ENCODE measurements at places on chromosomes 3 and 15.

- DNase-seq, result no peak
Measured at GRCh38 chr3:147655236-147655635, 246.1 kb downstream of the ZIC1 start.

GRCh38 chr15:38614621-38615020 lies 50.0 kb upstream of the RASGRP1 start:
- DNase-seq, result no peak

DNA sequence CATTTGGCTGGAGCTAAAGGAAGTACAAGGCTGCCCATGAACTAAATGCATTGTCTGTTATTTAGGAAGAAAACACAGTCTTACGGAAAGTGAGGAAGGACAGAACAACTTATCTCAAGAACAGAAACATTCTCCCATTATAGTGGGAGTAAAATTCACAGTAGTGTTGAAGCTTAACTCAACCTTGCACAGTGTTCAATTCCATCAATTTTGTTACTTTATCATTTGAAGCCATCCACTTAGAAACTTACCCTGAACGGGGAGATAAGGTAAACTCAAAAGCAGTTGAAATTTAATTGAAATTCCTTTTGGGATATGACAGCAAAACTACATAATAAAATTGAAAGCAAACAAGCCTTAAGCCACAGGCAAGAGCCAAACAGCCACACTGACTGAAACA lies 186.9 kb downstream of the PCCB start:
- no peak for DNase-seq

DNA sequence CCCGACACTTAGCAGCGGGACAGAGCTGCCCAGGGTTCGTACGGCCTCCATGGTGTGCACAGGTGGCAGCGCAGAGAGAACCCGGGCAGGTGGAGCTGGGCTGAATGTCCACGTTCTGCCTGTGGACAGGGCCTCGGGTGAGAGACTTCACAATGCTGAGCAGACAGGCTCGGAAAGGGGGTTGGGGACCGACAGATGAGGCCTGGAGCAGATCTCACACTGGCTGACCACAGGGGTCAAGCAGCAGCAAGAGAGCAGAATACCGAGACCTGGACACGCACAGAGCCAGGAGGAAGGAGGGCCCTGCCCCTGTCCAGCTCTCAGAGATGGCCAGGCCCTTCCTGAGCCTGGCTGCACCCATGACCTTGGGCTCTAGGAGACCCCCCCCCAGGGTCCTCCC lies 83.0 kb downstream of the VGLL4 start:
- no peak for DNase-seq

GRCh38 chr15:93020976-93021772 lies 67.8 kb downstream of the RGMA start:
- DNase-seq, result no peak

DNA sequence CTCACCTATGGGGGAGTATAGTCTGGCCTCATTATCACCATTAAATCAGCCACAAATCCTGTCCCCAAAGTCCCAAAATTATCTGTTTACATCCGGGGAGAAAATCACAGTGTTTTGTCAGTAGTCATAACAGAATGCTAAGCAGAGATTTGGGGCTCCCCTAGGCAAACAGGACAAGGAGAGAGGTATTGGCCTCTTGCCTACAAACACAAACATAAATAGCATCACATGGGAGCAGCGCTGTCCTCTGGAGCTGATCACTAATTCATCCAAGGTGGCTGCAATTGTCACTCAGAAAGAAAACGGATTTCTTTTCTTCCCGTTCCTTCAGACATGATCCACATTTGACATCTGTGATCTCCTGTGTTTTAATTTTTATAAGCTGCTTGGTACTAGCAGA lies 1028.1 kb downstream of the NTRK3 start:
- no peak for DNase-seq

DNA sequence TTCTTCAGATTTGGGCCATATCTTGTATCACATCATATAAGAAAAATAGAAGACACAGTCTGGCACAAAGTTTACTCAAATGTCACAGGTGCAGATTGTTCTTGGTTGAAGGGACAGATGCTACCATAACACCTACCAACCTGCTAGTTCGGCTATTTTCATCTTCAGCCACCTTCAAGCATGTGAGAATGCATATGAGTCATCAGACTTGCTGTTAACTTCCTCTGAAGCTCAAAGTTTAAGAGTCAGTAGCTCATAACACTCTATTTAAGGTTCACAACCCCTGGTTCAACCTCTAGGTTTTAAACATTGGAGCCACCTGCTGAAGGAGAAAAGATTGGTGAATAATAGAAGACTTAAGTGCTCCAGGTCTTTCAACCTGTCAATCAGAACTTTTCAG lies 522.8 kb downstream of the NLGN1 start:
- no peak for DNase-seq

GRCh38 chr15:45402955-45403877 lies 24.9 kb upstream of the GATM start:
- no peak for DNase-seq

DNA sequence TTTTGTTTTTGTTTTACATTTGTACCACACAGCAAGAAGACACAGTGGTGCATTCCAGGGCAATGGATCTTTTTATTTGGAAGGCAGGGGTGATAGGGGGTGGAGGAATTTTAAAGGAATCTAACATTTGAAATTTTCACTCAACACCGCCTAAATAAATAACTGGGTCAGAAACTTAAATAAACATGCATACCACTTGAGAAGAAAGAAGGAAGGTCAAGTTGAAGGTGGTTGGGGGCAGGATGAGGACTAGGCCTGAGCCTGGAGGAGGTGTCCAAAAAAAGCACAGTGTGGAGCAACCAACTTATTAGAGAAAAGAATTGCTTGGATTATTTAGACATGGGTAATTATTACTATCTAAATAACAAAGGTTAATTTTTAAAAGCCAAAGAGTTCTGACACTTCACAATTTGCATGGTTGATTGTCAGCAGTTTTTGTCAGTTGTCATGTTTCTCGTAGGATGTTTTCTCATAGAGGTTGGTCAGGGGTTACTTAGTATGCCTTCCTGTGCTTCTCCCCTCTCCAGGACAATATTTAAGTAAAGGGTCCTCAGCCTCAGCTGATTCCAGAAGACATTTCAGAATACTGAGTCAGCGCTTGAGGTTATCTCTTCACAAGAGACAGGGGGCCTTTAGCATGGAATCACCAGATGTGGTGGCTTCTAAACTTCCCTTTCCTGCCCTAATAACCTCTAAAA lies 173.7 kb upstream of the SLC2A2 start:
- DNase-seq, result no peak

DNA sequence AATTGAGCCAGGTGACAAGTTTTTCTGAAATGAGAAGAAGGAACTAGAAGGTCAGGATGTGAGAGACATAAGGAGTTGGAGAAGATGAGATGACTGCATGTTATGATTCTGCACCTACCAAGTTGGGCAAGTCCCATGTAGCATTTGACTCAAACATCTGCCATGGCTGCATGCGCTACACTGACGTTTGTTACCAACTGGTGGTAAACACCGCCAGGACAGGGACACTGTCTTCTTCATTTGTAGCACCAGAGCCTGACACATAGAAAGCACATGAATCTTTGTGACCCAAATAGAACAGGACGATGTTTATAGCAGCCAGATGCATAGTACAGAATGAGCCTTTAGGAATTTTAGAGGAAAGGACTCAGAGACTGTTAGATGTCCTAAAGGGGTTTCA lies 236.7 kb downstream of the MYRIP start:
- no peak for DNase-seq

GRCh38 chr3:151538456-151539393 lies 77.9 kb upstream of the IGSF10 start:
- peak; percentile 36 for DNase-seq

DNA sequence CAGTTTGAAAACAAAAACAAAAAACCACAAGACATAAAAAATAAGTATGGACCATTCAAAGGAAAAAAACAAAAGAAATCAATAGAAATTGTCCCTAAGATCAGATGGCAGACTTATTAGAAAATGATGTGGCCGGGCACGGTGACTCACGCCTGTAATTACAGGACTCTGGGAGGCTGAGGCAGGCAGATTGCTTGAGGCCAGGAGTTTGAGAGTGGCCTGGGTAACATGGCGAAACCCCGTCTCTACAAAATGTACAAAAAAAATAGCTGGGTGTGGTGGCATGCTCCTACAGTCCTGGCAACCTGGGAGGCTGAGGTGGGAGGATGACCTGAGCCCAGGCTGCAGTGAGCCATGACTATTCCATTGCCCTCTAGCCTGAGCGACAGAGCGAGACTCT lies 16.6 kb downstream of the SPCS1 start:
- DNase-seq, result no peak

DNA sequence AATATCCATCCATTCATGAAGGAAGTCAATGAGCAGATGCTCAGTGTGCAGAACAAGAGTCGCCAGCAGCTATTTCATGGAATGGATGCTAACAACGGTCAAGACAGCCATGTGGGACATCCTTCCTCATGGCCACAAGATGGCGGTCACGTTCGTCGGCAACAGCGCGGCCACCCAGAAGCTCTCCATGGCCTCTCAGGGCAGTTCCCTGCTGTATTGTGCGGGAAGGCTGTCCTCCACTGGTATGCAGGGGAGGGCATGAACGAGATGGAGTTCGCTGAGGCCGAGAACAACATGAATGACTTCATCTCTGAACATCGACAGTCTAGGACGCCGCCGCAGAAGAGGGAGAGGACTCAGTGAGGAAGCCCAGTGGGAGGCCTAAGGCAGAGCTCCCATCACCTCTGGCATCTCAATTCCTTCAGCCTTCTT lies 208.3 kb downstream of the TJP1 start:
- DNase-seq, result no peak

GRCh38 chr15:89805241-89806209 lies 9.1 kb downstream of the ANPEP start:
- DNase-seq, result no peak

- DNase-seq, result no peak
Measured at GRCh38 chr3:9928158-9928557, 5.5 kb upstream of the CRELD1 start.

GRCh38 chr3:186118692-186119091 lies 9.8 kb upstream of the ETV5 start:
- DNase-seq, result no peak

DNA sequence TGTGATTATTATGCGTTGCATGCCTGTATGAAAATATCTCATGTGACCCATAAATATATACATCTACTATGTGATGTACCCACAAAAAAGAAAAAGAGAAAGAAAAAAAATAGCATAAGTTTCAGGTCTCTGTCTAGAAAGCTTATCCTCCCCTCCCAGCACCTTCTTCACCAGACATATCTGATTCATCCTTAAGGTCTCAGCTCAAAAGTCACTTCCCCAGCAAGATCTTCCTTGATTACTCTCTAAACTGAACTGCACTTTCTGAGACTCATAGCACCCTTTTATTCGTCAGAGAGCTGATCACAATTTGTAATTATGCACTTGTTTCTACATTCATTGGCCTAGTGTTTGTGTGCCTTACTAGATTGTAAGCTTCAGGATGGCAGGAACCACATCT lies 11.1 kb upstream of the PTPN9 start:
- no peak for DNase-seq

- peak; percentile 95 for DNase-seq
Measured at GRCh38 chr3:177597311-177598096, 400.2 kb upstream of the TBL1XR1 start.

DNA sequence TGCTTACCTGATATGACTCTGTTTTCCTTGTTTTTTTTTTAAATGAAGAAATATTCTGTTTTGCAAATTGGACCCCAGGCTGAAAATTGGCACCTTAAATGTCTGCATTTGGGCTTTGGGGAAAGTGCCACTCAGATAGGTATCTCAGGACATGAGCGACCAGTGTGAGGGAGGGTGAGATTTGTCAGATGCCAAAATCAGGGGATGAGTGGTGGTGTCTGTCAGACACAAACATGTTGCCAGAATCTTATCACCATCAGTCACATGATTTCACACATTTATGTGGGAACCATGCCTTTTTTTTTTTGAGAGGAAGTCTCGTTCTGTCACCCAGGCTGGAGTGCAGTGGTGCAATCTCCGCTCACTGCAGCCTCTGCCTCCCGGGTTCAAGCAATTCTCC lies 75.6 kb upstream of the OSBPL11 start:
- DNase-seq, result no peak

DNA sequence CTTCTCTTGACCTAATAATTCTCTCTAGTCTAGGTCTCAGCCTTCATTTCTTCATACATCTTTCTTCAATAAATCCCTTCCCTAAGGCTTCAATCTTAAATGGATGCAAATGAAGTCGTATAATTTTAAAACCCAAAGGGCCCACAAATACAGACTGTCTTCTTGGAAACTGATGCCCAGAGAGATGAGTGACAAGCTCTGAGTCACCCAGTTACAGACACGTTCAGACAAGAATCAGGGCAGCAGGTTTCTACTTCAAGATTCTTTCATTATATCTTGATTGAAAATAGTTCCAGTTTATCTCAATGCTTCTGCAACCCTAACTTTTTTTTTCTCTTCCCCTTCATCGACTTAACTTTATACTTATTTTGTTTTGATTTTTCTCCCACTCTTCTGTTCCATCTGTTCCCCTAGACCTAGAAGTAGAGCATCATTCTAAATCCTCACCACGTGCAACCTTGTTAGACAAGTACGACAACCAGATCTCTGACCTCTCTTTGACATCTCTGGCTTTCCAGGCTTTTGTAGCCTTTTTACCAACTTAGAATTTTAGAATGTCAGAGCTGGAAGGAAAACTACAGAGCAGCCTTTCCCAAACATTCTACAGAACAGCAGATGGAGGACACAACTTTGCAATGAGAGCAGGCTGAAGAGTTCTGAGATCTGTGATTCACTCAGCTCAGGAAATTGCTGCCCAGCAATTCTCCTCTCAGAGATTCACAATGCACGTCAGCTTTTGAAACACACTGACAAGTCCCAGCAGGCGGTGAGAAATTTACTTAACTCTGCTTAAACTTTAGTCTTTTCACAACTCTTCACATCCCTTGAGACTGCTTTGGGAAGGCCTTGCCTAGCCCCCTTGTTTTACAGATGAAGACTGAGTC lies 25.3 kb downstream of the NCEH1 start:
- no peak for DNase-seq

GRCh38 chr3:31529421-31529820 lies 3.3 kb upstream of the STT3B start:
- no peak for DNase-seq

DNA sequence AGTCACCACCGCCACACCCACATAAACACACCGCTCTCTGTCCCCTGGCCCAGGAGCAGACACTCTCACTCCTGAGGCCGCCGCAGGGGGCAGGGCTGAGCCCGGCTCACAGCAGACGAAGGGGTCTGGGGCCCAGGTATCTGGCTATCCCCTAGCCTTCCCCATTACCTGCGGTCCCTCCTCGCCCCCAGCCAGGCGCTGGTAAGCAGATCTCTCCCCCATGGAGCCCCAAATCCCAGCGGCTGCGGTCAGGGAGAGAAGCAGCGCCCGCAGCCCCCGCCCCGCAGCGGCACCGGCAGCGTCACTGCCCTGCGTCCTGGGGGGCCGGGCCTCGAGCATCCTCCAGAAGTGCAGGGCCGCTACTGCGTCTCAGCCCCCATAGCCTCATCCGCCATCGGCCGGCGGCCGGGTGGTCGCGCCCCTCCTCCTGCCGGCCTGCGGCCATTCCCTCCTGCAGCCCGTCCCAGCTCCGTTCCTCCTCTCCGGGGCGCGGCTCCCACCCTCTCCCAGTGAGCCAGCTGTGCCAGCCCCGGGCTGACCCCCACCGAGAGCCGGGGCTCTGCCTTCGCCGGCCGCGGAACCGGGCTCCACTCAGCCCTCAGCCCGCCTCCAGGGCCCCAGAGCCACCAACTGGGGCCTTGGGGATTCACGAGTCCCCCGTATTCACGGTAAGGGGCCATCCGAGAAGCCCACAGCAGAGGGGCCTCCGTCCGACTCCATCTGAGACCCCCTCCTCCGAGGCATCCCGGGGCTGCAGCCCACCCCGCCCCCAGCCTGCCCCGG lies 13.1 kb downstream of the TNK2 start:
- DNase-seq, result peak; percentile 66

All from NCI-H2107 (cell line).